ENCODE measurements at places on chromosomes 4 and X. TPM values are rescaled to one million over a fixed set of nuclear protein-coding genes. Genes with fewer than 3 reads are reported as not detected.

GRCh38 chr4:147761218-147761883, 29.5 kb downstream of the ARHGAP10 start:
- no peak for DNase-seq

DNA sequence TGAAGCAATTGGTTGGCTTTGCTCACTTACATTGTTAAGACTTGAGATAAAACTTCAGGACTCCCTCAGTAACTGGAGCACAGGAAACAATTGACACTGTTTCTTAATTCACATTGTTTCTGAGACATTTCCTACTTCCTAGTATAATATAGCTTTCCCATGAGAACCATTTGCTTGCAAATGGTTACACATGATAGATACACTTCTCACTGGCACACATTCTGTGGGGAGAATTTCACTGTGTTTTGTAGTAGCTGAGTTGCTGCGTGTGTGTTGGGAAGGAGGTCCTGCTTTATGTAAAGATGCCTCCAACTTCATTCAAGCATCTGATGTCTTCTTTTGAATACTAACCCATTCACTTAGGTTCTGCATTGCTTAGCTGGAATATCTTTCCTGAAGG, 85.3 kb upstream of the SLC4A4 start:
- no peak for DNase-seq

- no peak for DNase-seq
These were observed 250.0 kb downstream of the CFAP299 start for GRCh38 chr4:80585542-80585941.

DNA sequence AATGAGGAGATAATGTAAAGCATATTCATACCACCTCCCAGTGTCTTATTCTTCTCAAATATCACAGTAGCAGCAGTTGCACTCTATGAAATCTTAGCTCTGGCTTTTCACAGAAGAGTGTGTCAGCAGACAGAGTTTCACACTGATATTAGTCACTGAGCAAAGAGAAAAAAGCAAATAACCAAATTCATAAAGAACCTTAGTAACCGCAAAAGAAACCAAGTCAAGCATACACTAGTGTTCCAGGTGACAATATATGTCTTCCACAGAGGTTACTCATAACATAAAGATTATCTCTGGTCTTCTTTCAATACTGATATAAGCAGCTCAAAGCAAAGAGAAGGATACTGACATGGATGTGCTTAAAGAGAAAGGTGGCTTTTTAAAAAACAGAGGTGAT, 181.7 kb upstream of the EDNRA start:
- DNase-seq, result no peak

- DNase-seq, result no peak
These were observed 284.3 kb downstream of the CXXC4 start for GRCh38 chr4:104210420-104210819.

GRCh38 chrX:155612312-155613224, at the start of gene TMLHE:
TSS of gene TMLHE (minus strand) at chrX:155612952. CDS start at chrX:155545276, 67,676 bp downstream.
- DNase-seq, result peak; percentile 68

DNA sequence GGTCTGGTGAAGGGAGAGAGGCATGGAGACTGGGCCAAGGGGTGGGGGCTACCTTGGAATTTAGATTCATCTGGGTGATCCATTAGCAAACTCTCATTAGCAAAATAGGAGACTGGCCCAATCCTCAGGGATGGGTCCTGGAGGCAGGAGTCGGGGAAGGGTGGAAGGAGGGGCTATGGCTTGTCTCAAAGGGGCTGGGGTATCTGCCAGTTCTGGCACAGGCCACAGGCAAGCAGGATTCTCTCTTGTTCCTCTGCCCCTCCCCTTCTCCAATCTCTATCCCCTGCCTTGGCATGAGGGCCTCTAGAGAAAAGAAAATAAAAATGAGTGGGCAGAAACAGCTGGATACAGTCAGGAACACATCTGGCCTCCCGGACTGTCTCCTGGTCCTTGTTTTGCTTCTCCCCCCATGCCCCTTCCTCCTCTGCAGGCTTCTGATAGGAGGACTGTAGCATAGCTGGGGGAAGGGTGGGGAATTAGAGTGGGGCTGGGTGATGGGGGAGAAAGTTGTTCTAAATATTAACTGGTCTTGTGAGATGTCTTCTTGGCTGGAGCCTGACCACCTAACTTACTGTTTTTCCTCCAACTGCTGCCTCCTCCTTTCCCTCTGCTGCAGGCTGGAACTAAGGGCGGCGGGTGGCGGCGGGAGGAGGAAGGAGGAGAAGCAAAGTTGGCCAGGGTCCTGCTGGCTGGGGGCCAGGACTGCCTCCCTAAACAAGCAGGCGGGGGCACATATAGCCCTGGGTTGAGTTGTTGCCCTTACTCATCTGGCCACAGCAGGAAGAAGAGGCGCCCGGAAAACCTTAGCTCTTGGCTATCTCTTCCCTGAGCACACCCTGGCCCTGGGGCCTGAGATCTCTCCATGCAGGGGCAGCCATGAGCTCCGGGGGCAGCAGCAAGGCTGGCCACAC, 53.3 kb upstream of the LAS1L start:
- no peak for DNase-seq

- DNase-seq, result no peak
These were observed 1.6 kb downstream of the TMEM187 start for GRCh38 chrX:153974003-153974725.

DNA sequence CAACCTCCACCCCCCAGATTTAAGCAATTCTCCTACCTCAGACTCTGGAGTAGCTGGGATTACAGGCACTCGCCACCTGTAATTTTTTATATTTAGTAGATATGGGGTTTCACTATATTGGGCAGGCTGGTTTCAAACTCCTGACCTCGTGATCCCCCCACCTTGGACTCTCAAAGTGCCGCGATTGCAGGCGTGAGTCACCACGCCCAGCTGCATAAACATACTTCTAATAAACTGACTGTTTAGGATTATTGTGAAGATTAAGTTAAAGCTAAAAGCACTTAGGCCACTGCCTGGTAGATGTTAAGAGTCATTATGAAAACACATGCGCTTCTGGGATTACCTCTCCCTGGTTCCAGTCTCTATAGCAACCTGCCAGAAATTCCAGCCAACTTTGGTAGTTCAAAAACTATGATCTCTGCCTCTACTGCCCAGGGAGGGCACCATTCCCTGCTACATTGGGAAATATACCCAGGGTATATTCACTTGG, 30.2 kb upstream of the GRIA3 start:
- DNase-seq, result no peak

- DNase-seq, result no peak
These were observed 161.3 kb downstream of the FNIP2 start for GRCh38 chr4:158929939-158930638.

DNA sequence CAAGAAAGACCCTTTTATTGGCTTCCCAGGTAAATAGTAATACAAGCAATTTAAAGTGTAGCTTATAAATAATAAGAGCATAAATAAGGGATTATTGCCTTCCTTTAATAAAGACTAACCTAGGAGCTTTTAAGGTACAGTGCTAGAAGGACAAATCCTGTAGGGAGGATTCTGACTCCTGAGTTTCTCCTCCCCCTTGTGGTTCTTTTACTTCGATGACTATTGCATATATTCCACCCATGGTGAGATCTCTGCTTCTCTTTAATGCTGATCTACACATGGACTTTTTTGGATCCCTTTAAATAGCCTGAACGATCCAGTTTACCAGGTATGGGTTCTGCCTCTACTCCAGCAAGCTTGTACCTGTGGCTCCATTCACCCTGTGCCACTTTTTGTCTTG, 2.5 kb downstream of the GALNT7 start:
- peak; percentile 22 for DNase-seq

DNA sequence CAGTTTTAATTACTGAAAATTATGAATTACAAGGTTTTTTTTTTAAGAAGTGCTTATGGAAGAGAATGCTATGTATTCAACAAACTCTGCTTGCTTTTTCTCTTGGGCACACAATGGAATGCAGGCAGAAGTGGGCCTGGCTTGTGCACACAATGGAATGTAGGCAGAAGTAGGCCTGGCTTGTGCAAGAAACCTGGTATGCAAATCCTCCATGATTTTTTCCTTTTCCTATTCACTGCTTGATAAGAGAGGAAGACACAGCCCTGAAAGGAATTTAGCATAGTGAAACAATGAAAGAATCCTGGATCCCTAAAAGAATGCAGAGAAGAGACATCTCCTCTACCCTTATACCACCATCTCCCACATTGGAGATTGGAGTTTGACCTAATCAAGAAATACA, 138.4 kb downstream of the COL25A1 start:
- no peak for DNase-seq

- DNase-seq, result no peak
These were observed 1.1 kb downstream of the SRPX2 start for GRCh38 chrX:100645106-100645505.

DNA sequence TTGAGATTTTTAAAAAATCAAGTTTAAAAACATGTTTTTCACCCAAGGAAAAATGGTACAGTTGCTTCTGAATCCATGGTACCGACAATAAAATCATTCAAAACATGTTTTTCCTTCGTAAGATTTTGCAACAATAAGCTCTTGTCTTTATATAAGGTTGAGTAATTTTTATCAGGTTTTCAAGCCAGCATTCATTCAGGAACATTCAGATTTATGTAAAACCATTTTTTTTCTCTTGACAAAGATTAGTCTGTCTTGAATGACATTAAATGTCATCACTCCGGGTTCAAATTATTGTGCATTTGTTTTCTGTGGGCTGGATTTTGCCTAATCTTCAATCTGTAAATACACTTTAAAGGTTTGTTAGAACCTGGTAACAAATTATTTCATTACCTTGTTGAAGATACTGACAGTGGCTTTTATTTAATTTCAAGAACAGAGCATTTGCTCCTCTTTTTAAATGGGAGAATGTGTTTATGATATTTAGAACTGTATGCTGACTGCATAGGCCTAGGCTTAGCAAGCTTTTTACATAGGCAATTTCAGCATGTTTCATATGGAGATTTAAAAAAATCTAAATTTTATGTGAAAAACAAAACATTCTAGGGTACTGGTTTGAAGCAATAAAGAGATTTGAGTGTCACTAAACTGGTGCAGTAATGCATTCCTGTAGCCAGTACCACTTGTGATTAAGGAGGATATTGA, 336.4 kb upstream of the HAND2 start:
- no peak for DNase-seq

- DNase-seq, result no peak
These were observed 511 bp downstream of the GABRB1 start for GRCh38 chr4:47031751-47032404.

DNA sequence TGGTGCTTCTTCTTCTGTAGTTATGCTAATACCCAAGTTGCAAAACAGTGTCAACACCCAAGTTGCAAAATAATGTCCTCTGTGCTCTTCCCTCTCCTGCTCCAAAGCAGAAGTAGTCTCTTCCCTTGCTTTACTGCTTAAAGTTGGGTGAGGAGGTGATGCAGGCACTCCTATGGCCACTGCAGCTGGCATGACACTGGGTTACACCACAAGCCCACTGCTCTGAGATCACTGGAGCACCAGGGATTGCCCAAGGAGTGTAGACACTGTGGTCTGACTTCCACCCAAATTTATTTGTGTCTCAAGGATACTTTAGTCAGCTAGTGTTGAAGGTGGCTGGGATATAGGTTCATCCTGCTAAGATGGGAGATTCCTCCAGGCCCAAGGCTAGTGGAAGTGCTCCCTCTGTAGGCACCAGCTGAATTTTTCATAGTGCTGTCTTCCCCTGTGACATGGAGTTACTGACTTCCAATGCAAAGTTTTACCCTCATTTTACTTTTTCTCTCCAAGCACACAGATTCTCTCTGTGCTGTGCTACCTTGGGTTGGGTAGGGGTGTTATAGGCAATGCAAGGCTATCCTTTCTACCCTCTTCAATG, 196.2 kb upstream of the TENT5D start:
- DNase-seq, result no peak

GRCh38 chr4:56243107-56243506, 144.2 kb downstream of the AASDH start:
- DNase-seq, result no peak

- DNase-seq, result no peak
These were observed 37.4 kb downstream of the CCNG2 start for GRCh38 chr4:77194366-77194765.

GRCh38 chr4:48315728-48316630, 25.4 kb upstream of the SLAIN2 start:
- peak; percentile 59 for DNase-seq

- DNase-seq, result no peak
These were observed 138.3 kb upstream of the IL1RAPL2 start for GRCh38 chrX:104427693-104428092.

DNA sequence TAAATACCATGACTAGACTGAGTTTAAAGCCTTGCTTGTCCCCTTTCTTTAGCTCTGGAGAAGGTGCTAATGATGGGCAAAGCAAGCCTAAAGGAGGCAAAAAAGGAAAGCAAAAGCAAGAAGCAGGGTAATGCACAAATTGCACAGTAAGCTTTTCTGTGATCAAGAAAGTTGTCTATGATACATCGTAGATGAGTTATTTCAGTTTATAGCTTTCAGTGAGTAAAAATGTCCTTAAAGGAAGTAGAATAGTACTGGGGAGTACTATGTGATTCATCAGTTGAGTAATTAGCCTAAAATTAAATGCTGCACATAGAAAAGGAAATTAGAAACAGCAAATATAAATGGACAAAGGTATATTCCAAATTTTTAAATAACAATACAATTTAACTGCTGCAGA, 50.2 kb upstream of the PDE5A start:
- DNase-seq, result no peak

- no peak for DNase-seq
These were observed 17.9 kb upstream of the NSUN7 start for GRCh38 chr4:40731792-40732245.

The MMAA gene
- 14.7 TPM for total RNA-seq

The MAOA gene
- total RNA-seq, result not detected

The MAN2B2 gene
- 43.8 TPM for total RNA-seq

The PCDH19 gene
- total RNA-seq, result not detected
